ENCODE measurements at places on chromosomes 7 and 10.

GRCh38 chr7:66556177-66556548 lies 72.5 kb upstream of the KCTD7 start:
- DNase-seq, result no peak

GRCh38 chr10:74921744-74922143 lies 95.3 kb downstream of the KAT6B start:
- DNase-seq, result no peak

DNA sequence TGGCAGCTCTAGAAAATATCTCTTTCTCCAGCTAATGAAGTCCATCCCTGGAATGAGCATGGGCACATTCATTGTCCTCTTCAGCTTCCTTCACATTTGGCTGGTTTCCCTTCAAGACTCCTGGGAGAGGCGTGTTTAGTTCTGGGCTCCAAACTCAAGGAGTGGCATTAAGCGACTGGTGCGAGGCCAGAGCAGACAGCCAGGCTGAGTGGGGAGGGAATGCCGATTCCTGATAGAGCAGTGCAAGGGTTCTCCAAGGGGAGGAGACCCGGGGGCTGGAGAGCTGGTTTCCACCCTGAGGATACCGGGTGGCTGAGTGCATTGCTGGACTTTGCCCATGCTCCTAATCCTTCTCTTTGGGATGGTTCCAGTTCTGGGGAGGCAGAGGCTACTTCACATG lies 372.1 kb downstream of the RPS24 start:
- no peak for DNase-seq

DNA sequence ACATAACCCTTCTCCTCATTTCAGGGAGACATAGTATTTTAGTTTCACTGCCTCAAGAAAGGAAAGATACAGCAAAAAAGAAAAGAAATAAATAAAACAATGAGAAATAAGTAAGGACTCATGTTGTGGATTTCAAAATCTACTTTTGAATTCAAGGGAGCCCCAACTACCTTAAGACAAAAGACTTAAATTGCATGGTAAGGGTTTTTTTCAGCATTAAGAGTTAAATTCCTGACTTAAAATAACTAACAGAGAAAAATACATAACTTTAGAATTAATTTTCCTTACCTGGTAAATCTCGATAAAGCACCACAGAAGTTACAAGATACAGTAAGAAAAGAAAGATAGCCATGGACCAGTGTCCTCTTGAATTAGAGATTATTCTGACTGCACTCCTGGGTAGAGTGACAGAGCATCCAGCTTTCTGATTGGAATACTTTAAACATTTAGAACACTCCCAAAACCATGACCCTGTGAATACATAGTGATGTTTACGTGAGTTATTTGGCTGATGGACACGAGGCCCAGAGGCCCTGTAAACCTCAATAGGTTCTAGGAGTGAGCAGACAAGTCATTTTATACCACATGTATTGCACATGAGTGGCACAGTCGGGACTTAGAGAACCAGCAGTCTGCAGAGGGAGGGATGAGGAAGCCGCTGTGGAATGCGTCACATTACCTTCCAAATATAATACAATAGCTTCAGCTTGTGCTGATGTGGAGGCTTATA lies 292.5 kb upstream of the SEMA3C start:
- DNase-seq, result peak; percentile 55

- no peak for DNase-seq
Measured at GRCh38 chr7:36058020-36058592, 94.9 kb upstream of the EEPD1 start.

DNA sequence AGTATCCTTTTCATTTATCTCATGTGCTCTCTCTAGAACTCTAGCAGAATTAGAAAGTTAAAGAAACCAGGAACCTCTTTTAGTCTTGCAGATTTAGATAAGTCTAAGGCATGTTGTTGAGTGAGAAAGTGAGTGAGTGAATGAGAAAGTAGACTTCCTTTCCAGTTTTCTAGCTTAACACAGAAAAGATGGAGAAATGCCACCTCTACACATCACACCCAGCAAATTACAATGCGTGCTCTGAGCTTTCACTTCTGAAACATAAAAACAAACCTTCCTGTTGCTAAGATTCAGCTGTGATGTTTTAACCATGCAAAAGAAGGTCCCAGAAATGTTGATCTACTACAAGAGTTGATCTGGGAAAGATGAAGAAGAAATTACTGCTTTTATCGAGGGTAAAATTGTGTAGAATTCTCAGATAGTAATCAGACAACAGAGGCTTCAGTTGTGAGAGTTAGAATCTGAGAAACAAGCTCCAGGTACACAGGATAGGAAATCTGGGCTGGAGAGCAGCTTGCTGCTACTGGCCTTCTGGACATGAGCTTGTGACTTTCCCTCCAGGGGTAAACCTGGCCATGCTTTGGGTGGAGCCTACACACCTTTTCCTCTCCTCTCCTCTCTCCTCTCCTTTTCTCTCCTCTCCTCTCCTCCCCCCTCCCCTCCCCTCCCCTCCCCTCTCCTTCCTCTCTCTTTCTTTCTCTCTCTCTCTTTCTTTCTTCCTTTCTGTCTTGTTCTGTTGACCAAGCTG lies 4.6 kb downstream of the CYP3A5 start:
- DNase-seq, result no peak

- DNase-seq, result peak; percentile 65
Measured at GRCh38 chr10:69087590-69088470, at the start of gene SRGN. Gene SRGN (plus strand): TSS chr10:69088103. CDS start chr10:69088158, 55 bp downstream.

DNA sequence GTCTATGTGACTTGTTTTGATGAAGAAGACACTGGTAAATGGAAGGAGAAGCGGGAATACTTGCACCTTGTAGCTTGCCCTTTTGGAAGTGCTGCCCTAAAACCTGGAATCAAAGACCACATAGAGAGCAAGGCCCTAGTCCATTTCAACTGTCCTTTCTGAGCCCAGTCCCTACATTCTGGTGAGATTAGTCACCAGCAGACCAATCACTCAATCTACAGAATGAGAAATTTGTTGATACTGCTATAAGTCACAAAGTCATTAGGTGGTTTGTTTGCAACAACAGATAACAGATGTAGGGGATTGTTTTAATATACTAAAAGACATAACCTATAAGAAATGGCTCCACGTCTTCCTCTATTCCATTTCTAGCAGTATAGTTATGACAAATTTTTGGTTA lies 33.6 kb downstream of the WASL start:
- no peak for DNase-seq

GRCh38 chr7:157111311-157111710 lies 27.4 kb upstream of the UBE3C start:
- DNase-seq, result no peak
